ENCODE measurements at places on chromosomes 12 and 14. TPM values are rescaled to one million over a fixed set of nuclear protein-coding genes. Genes with fewer than 3 reads are reported as not detected.

The KRT72 gene
- total RNA-seq, result not detected

The SLC25A47 gene
- not detected for total RNA-seq

The IL26 gene
- total RNA-seq, result not detected

The E2F7 gene
- 4.0 TPM for total RNA-seq

The GPR162 gene
- total RNA-seq, result 0.76 TPM

The HVCN1 gene
- 1.3 TPM for total RNA-seq

DNA sequence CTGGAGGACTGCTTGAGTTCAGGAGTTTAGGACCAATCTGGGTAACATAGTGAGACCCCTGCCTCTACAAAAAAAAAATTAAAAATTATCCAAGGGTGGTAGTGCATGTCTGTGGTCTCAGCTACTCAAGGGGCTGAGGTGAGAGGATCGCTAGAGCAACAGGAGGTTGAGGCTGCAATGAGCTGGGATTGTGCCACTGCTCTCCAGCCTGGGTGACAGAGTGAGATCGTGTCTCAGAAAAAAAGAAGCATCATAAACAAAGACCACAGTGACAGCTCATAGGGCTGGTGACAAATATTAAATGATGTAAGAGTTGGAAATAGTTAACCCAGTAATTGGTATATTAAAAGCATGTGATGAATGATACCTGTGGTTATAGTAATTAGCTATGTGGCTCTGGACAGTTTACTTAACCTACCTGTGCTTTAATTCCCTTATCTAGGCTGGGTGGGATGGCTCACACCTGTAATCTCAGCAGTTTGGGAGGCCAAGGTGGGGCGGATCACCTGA is 68.0 kb downstream of the GSC start:
- ATAC-seq, result no peak

DNA sequence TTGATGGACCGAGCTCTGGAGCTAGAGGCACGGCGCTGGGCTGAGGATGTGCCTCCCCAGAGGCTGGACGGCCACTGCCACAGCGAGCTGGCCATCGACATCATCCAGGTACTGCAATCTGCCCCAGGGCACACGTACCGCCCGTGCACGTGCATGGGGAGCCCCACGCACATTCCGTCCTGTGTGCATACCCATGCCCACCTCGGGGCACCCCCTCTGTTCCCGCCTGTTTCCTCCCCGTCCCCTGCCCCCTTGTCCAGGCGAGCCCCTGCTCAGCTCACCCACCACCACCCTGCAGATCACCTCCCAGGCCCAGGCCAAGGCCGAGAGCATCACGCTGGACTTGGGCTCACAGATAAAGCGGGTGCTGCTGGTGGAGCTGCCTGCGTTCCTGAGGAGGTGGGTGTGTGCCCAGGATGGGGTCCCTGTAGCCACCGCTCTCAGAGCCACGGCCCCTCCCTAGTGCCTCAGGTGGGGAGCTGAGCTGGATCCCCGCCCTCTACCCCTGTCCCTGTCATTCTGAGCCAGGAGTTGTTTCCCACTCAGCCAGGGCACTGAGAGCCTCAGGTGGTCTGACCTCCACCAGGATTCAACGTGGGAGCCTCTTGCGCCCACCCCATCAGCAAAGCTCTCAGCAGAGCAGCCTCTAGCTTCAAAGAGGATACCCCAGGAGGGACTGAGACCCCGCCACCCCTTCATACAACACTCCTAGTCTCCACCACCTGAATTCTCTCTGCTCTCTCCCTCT is 6.9 kb downstream of the TNFAIP2 start:
- no peak for ATAC-seq

DNA sequence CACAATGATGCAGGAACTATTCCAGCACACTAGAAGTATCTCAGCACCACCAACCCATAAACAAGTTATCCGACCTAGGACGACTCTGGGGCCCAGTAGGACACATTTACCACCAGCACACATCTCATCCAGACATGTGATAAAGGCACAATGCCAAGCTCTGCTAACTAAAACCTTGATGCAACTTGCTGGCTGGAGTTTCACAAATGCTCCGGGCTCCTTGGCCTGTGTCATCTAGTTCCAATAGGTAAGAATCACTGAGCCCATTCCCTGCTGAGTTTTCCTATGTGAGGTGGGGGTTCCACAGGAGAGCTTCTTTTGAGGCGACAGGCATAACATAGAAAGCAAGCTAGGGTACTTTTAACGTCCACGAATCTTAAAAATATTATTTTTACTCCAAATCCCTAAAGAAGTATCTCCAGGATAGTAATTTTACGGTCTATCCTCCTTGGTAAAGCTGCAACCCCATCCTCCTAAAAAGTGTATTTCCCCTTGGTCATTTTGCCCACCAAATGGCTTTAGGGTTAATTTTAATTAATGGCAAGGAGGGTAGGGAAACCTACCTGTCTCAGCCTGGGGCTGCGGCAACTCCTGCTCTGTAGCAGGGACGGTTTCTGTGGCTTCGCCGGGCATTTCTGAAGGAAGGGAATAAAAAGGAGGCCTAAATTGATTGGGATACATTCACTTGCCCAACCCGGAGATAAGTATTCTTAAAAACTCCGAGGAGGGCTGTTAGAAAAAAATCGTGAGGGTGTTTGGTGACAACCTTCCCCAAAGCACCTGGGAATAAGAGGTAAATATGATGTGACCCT is 1.0 kb downstream of the NACA start:
- ATAC-seq, result peak; percentile 32

DNA sequence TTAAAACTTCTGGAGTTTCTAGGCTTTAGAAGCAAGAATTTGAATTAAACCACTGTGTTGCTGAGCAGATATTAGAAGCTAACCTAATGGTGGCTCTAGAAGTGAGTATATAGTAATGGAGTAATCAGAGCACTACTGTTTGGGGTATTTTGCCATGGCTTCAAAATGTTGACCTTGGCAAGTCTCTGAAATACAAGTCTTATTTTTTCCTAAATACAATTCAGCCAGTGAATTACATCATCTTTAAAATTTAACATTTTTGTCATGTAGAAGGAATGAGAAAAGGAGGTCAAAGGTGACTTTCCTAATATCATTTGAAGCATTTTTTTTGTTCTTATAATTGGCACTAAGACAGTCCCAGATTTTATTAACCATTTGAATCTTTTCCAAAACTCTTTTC is 25.2 kb downstream of the PMCH start:
- ATAC-seq, result no peak

GRCh38 chr12:131537267-131537958 is 173.5 kb upstream of the SFSWAP start:
- ATAC-seq, result no peak

DNA sequence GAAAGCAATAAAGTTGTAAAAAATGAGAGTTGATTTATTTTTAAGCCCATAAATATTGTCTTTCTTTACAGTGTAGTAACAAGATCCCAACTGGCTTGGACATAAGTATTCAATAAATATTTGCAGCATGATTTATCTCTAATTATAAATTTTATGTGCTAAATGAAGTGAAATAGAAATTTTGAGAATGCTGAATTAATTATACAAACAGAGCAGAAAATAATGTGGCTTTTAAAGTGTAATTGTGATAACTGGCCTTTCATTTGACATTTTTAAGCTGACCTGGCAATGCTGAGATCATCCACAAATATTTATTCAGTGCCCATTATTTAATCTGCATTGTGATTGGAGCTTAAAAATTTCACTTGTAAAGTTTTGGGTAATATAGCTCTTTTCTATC is 201.6 kb upstream of the NAV3 start:
- ATAC-seq, result no peak

- ATAC-seq, result no peak
Observed at GRCh38 chr12:22234561-22234960, 99.9 kb downstream of the ST8SIA1 start.

DNA sequence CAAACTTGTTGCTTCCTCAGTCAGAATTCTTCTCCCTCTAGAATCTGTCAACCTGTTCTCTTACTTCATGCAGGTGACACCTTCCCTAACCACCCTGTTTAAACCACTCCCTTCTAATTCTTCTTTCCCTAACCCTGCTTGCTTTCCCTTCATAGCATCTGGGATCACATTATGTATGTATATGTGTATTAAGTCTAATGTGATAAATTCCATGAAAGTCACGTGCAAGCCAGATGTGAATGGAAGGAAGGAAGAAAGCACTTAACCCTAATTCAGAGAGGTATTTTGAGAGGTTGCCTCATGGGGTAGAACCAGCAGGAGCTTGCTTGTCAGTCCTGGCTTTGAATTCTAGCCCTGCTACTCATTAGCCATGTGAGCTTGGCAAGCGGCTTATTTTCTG is 340.0 kb downstream of the TRHDE start:
- ATAC-seq, result no peak

DNA sequence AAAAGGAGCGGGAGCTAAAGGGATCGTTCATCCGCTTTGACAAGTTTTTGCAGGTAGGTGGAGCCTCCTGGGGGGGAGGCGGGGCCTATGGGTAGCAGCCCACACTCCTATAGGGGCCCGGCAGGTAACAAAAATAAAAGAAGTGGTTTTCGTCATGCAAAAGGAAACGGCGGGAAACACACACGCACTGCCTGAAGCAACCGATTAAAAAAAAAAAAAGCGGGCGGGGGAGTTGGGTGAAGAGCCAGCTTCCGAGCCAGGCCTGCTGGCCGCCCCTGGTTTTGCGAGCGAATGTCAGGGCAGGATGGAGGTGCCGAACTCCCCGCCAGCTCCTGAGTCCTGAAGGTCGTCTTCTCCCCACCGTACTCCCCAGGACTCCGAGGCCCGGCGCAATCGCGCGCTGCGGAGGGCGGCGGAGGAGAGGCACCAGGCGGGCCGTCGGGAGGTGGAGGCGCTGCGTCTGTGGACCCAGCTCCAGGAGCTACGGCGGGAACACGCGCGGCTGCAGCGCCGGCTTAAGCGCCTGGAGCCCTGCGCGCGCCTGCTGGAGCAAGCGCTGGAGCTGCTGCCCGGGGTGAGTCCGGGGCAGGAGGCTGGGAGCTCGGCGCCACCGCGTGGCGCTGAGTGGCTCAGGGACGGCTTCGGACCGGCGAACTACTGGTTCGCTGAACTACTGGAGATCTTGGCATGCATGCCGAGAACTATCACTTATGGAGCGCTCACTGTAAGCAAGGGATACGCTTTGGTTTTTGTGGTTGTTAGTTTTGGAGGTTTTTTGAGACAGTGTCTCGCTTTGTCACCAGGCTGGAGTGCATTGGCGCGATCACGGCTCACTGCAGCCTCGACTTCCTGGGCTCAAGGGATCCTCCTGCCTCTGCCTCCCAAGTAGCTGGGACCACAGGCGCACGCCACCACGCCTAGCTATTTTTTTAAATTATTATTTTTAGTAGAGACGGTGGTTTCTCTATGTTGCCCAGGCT is 3.6 kb downstream of the CFAP73 start:
- peak; percentile 82 for ATAC-seq

DNA sequence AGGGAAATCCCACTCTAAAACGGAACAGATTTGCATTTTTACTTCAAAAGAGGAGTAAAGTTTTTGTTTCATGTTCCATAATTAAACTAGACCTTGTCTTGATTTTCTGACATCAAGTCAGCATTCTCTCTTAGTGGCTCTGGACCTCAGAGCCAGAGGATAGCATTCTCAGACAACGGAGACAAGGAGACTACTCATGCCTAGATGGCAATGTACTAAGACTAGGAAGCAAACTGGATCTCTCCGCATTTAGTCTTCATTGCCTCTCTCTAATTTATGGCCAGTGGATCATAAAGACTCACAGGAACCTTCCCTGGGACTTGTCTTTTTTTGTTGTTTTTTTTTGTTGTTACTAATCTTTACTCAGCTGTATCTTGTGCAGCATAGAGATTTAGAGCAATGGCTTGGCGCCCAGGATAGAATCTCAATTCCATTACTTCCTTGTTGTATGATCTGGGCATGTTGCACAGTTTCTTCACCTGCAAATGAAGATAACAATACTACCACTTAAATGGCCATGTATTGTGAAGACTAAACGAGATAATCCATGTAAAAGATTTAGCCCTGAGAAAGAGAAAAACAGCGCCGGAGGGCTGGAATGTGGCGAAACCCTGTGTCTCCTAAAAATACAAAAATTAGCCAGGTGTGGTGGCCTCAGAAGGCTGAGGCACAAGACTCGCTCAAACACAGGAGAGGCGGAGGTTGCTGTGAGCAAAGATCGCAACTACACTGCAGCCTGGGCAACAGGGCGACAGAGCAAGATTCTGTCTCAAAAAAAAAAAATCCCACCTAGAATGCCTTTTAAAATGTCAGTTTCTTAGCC is 4.0 kb upstream of the GEMIN2 start:
- ATAC-seq, result no peak

- no peak for ATAC-seq
Observed at GRCh38 chr14:105554523-105554922, 28.1 kb downstream of the TMEM121 start.

GRCh38 chr14:46197856-46198255 is 453.7 kb downstream of the RPL10L start:
- no peak for ATAC-seq

All from esophagus mucosa (tissue), 1 donor.